Activated T-helper 2 cell treated with anti-CD3 and anti-CD28 coated beads, Interferon-gamma antibody, Interleukin-2, Interleukin-4, amounts not matched to agents 10 μg/mL and 5 μg/mL and 100 μg/mL, durations not matched to agents 14 hours and 24 hours and 36 hours (primary cell): ENCODE measurements at places on chromosomes 7 and 10. TPM values are rescaled to one million over a fixed set of nuclear protein-coding genes. Genes with fewer than 3 reads are reported as not detected.

GRCh38 chr7:120995654-120996053 lies 7.1 kb downstream of the CPED1 start:
- DNase-seq, result no peak

Gene FAM25A
- not detected in 2 replicates for total RNA-seq

GRCh38 chr10:112585126-112585525 lies 138.1 kb downstream of the VTI1A start:
- DNase-seq, result no peak

GRCh38 chr7:102469972-102470825 lies 5.4 kb downstream of the LRWD1 start:
- no peak for DNase-seq

- no peak for DNase-seq
Observed at GRCh38 chr7:20466543-20467021, 135.9 kb downstream of the ITGB8 start.

DNA sequence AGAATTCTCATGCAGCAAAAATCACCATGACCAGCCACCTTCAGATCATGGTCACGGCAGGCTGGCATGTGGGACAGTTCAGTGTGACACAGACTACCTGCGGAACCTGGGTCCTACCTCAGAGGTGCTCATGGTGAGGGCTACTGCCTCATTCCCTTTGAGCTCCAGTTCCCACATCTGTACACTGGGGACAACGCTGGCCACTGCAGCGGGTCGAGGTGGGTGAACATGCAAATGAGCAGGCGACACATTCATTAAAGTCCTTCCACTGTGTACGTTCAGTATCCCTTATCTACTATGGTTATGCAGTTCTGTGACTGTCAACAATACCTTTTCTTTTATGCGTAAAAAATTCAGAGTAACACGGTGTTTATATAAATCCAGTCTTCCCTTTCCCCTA lies 218.7 kb upstream of the AOAH start:
- DNase-seq, result no peak

Gene MEOX2
- total RNA-seq, result not detected in 2 replicates

GRCh38 chr10:7706534-7707073 lies 3.5 kb downstream of the ITIH2 start:
- no peak for DNase-seq

DNA sequence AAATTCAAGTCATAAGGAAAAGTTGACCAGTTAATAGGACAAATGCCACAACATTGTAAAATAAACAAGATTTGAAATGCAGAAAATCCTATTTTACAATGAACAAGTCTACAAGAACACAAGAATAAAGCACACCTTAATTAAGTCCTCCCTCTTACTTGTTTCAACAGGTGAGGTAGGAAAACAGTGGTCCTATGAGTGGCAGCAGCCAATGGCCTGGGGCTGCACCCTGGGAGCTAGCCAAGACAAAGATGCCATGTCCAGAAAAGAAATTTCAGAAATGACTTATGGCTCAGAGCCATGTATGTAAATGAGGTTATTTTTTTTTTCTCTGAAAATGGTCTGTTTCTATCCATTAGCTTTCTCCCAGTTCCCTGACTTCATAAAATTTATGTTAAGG lies 14.3 kb downstream of the KLLN start:
- no peak for DNase-seq

Gene GIMAP5
- total RNA-seq, result 42.9 and 46.7 TPM in 2 replicates

DNA sequence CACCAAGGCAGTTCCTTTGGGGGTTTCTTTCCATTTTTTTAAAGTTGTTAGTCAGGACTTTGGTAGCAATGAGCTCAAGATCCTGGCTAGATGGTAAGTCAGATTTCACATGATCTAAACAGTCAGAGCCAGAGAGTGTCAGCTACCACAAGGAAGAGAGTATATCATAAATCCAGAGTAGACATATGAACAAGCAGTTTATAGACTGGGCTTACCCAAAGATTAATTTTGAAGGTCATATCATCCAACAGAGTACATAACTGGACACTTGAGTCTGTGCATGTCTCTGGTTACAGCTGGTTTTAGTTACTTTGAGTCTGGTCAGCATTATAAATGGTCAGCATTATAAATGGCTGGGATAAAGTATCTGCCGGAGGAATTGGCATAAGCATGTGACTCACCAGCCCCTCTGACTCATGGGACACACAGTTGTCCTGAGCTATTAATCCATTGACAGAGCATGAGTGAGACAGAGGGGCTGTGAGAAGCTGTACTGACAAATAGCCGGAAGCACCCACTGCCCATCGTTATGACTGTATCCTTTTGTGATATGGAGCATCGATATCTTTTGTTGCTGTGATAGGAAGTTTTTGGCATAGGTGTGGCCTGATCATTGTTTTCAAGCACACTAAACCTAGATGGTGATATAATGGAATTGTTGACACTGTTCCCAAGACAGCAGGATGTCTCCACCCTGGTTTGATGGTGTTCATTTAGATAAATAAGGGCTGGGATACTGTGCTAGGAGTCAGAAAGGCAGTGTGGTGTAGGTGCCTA lies 19.3 kb downstream of the PPP1R3C start:
- DNase-seq, result no peak

GRCh38 chr10:124007102-124007772 lies 86.2 kb downstream of the CHST15 start:
- DNase-seq, result no peak

DNA sequence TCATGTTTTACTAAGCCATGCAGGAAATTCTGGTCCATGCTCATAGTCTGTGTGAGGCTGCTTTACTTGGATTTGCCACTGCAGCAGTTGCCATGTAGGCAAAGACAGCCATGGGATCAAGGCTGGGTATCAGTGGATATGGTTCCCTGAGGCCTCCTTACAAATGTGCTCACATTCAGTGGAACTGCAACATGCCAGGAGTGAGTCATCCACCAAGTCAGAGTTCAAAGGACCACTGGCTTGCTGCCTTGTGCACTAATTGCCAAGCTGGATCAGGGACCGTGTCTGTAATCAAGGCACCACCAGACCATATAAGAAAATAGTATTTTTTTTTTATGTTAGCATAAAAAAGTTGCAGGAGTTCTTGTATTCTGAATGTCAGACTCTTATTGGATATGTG lies 101.0 kb downstream of the CDCA7L start:
- DNase-seq, result no peak

- no peak for DNase-seq
Observed at GRCh38 chr7:139976838-139977656, 85.7 kb downstream of the PARP12 start.

DNA sequence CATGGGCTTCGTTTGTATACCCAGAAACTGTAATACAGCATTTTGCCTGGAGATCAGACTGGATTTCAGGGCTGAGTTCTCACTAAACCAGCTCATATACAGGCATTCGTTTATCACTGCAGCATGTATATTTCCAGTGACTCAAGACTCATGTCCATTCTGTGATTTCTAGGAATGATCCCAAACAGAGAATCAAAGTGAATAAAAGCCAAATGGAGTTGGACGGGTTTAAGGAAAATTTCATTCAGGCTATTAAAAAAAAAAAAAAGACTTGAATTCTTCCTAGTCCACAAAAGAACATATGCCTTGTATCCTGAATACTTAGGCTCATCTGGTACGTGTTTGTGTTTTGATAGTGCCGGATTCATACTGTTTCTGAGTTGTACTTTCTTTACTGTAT lies 46.8 kb downstream of the TET1 start:
- no peak for DNase-seq

DNA sequence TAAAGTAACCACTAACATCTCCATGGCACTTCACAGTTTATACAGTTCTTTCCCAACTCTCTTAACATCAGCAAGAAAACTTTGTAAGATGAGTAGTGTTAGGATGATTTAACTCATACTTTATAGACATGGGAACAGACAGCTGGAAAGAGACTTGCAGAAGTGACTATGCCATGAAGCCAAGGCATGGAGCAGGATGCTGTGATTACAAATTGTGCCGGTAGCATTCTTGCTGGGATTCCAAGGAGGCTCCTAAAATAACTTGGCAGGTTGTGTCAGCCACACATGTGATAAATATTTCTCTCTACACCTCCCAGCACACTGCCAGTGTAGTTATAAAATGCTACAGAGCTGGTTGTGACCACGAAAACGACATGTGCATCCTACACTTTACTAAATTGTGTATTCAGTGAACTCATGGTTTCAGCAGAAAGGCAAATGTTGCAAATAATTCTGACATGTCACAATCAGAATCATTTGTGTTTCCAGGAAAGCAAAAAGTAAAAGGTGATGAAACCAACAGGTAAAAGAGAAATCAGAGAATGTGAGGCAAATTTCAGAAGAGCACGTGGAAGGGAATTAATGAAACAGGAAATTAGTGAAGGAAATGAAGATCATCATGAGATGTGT lies 5.6 kb upstream of the CYP3A4 start:
- no peak for DNase-seq

DNA sequence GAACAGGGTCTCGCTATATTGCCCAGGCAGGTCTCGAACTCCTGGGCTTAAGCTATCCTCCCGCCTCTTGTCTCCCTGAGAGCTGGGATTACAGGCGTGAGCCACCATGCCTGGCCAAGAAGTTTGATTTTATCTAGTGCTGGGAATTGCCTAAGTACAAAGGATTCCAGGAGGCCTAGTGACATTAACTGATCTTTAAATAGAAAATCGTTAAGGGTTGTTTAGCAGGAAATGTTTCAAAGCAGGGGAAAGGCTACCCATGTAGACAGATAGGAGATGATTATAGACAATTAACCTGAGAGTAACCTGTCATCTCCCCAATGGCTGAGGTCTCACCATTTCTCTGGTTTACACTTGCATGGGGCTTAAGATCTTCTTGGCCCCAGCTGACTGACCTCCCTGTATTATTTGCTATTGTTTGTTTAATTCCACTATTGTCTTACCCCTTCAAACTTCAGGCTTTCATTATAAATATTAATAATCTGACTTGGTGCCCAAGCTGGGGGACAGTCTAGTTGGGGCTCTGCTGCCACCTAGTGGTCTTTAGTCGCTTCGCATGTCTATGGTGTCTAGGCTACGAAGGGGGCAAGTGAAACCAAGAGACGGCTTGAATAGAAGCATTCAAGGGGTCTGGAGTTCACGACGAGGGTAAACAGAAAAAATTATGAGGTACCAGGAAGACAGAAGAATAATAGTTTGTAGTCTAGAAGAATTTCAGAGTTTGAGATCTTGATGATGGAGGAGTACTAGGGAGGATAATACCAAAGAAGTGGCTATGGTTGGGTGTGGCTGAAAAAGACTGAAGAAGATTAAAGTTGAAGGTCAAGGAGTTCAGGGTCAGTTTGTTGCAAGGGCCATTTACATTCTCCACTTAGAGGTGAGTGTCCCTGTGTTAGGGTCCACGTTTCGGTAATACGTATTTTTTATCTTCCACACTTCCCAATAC lies 40.4 kb upstream of the BPGM start:
- peak; percentile 40 for DNase-seq

DNA sequence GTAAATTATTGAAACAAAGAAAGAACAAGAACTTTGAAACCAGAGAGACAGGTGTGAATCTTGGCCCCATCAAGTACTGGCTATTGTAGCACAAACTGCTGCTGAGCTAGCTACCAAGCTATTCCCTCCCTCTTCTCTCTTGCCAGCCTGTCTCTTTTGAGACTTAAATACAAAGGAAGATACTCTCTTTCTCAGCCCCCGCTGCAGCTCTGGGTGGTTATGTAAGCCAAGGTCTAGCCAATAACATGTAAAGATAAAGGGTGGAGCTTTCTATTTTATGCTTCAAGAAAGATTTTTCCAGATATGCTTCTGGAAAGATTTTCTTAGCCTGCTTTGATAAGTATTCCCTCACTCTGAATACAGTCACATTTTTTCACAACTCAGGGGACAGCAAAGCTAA lies 17.2 kb downstream of the BAZ1B start:
- no peak for DNase-seq

GRCh38 chr10:35661236-35661635 lies 19.1 kb upstream of the FZD8 start:
- DNase-seq, result no peak

Gene DGKI
- total RNA-seq, result 2.8 and 3.9 TPM in 2 replicates

DNA sequence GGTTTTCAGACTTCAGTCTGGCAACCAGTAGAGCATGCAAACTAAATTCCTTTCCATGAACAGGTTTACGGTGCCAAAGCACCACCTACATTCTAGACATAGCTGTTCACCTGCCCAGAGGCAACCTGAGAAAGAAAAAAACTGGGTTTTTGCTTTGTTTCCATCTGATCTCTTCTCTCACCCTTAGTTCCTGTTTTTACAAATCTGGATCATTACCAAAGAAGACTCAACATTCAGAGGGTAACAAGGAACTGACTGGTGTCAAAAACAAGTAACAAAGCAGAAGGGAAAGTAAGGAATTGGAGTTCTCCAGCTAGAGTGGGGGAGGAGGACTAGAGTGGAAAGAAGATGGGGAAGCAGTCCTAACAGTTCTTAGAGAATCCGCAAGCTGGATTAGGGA lies 36.4 kb downstream of the CPVL start:
- DNase-seq, result no peak
